GM18507 (cell line): ENCODE measurements at places on chromosomes 12 and 14.

DNA sequence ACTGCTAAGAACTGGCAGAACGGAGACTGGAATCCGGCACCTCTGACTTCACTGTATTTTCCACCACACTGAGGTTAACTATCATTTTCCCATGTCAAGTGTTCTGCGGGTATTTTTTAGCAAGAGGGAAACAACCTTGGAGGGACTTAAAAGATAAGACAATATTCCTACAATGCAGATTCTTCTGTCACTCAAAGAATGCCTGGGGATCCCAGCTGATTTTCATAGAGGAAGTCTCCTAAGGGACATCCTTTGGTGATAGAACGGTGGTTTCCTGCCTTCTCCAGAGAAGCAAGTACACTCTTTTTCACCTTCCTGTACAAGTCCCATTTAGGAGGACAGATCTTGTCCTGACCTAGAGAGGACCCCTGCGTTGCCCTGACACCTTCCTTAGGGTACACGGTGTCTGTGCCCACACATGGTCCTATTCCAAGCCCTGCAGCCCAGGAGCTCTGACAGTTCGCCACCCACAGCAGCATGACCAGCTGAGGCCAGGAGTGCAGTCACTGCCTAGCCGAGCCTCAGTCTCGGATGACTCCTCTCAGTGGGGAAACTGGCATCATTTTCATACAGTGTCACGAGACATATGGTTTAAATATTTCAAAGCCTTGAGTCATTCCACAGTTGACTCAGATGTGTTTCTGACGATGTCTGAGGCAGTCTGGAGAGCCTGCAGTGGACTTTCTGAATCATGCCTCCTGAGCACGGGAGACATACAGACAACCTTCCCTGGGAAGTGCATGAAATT is 181.3 kb upstream of the FKBP4 start:
- no peak for DNase-seq

DNA sequence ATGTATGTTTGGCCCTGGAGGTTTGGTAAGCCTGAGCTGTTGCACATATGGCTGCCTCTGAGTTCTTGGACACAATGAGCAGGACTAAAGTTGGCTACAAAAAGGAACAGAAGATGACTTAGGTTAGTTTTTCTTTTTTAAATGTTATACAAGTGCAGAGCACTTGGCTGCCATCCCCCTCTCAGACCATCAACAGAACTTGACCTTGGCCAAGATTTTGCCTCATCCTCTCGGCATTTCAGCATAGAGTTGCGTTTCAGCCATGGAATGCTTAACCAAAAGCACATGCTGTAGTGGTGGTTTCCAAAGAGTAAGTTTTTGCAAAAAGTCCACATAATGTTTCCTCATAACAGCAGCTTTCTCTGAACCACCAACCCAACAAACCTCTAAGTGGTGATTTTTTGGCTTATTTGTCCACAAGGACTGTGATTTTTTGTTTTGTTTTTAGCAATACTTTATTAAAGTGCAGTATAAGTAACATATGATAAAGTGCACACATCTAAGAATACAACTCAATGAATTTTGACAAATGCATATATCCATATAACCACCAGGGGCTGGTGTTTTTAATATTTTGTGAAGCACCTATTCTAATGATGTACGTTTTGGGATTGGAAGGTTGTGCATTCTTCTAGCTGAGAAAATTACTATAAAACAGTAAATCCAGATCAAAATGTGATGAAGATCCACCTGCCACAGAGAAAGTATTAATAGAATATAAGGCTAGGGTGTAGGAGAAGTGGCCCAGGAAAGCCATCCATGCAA is 12.1 kb upstream of the GALNT16 start:
- no peak for DNase-seq

- DNase-seq: no peak
Observed at GRCh38 chr12:70971001-70971794, 50.7 kb upstream of the PTPRR start.

- DNase-seq: no peak
Observed at GRCh38 chr14:93797071-93797470, 8.8 kb upstream of the PRIMA1 start.

- DNase-seq: peak; percentile 94
Observed at GRCh38 chr12:56221757-56222530, at the start of gene RNF41. Gene RNF41 (minus strand): TSS chr12:56221922. CDS start chr12:56214047, 7,875 bp downstream.

DNA sequence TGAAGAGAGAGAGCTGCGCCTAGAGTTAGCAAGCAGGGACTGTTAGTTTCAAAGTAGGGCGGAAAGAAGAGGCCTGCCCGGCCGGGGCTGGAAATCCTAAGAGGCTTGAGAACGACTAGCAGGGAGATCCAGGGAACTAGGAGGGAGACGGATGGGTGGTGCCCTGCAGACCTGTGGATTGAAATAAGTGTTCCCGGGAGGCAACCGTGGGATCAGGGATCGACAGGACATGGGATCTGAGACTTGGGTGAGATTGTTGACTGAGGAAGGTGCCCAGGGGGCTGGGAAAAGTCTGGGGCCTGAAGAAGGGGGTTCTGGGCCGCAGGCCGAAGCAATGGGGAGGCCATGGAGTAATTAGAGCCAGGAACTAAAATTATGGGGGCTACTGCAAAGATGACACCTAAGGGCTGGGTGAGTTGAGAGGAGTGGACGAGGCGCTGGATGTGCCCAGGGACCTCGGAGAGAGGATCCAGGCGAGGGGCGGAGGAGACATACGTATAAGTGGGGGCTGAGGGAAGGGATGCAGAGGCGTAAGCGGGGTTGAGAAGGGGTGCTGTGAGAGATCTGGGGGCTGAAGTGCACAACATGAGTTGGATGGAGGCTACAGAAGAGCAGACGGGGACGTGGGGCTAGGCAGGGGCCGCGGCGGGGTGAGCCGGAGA is 635 bp downstream of the LTA4H start:
- DNase-seq: no peak

GRCh38 chr12:86670986-86671385 is 414.8 kb upstream of the MGAT4C start:
- DNase-seq: no peak

DNA sequence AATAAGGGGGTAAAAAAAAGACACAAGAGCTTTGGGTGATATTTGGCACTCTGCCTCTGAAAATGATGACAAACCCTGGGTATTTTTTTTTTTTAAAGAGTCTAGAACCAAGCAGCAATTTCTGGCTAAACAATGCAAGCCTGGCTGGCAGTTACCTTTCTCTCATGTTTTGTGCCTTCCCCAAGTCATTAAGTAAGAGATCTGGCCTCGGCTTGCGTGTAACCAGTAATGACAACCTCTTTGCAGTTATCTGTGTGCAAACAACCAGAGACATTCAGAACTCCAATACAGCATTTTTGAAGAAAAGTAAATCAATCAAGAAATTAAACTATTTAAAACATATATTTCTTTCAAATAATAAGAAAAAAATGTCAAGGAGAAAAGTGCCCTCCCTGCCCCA is 167.5 kb downstream of the KCNC2 start:
- DNase-seq: no peak

DNA sequence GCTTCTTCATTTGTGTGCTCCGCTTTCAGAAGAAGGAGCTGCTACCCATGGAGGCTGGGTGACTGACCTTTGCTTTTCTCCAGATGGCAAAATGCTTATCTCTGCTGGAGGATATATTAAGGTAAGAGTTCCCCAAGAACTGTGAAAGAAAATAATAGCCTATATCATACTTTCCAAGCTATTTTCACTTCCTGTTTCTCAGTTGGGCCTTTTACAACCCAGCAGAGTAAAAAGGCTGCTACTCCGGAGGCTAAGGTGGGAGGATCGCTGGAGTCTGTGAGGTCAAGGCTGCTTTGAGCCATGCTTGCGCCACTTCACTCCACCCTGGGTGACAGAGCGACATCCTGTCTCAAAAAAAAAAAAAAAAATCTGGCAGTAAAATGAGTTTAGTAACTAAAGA is 82.1 kb downstream of the APAF1 start:
- no peak for DNase-seq

- DNase-seq: no peak
Observed at GRCh38 chr12:123067654-123068053, 83.2 kb downstream of the PITPNM2 start.
